GM23248 (cell line): ENCODE measurements at places on chromosomes 1 and 21. TPM values are rescaled to one million over a fixed set of nuclear protein-coding genes. Genes with fewer than 3 reads are reported as not detected.

ACOT11 gene
- total RNA-seq = 3.6 and 4.8 TPM in 2 replicates

OR2L2 gene
- not detected in 2 replicates for total RNA-seq

SPRR2B gene
- not detected in 2 replicates for total RNA-seq

TRIM67 gene
- not detected in 2 replicates for total RNA-seq

GSTM4 gene
- 6.2 and 7.7 TPM in 2 replicates for total RNA-seq

HAX1 gene
- total RNA-seq = 142 and 169 TPM in 2 replicates

SIM2 gene
- total RNA-seq = not detected in 2 replicates

OR2AK2 gene
- total RNA-seq = not detected in 2 replicates

CRP gene
- not detected in 2 replicates for total RNA-seq

ATP1A4 gene
- not detected in 2 replicates for total RNA-seq

SZT2 gene
- total RNA-seq = 12.6 and 23.8 TPM in 2 replicates

TNFRSF9 gene
- total RNA-seq = 0.13 TPM in 1 of 2 replicates, not detected in the other

LMOD1 gene
- 7.8 and 8.9 TPM in 2 replicates for total RNA-seq

NTNG1 gene
- total RNA-seq = 14.4 and 14.7 TPM in 2 replicates

ASCL5 gene
- not detected in 2 replicates for total RNA-seq

TMPRSS3 gene
- not detected in 2 replicates for total RNA-seq

NTMT2 gene
- total RNA-seq = not detected in 2 replicates

ODR4 gene
- 12.6 and 18.6 TPM in 2 replicates for total RNA-seq

EXO1 gene
- total RNA-seq = 6.2 and 14.2 TPM in 2 replicates

NBPF3 gene
- 14.1 and 18.5 TPM in 2 replicates for total RNA-seq

NLRP3 gene
- total RNA-seq = 0.76 and 2.3 TPM in 2 replicates

LEFTY2 gene
- not detected in 2 replicates for total RNA-seq

HAO2 gene
- not detected in 2 replicates for total RNA-seq

EPHA2 gene
- 20.4 and 21.7 TPM in 2 replicates for total RNA-seq

CLIC4 gene
- 1,589 and 1,665 TPM in 2 replicates for total RNA-seq

LPGAT1 gene
- 36.5 and 62.4 TPM in 2 replicates for total RNA-seq

PPT1 gene
- 26.9 and 38.3 TPM in 2 replicates for total RNA-seq

C1orf185 gene
- total RNA-seq = not detected in 2 replicates

MRPL55 gene
- total RNA-seq = 57.5 and 84.4 TPM in 2 replicates

DR1 gene
- total RNA-seq = 49.2 and 68.8 TPM in 2 replicates

SLC35F3 gene
- total RNA-seq = 1.3 and 1.4 TPM in 2 replicates

SH2D5 gene
- total RNA-seq = 1.0 and 1.4 TPM in 2 replicates

PLA2G2D gene
- total RNA-seq = not detected in 2 replicates

GIPC2 gene
- total RNA-seq = 0.32 and 0.51 TPM in 2 replicates

HSD3B1 gene
- not detected in 2 replicates for total RNA-seq

CELA2A gene
- not detected in 2 replicates for total RNA-seq

TMEM82 gene
- total RNA-seq = not detected in 2 replicates

KRTAP13-3 gene
- total RNA-seq = not detected in 2 replicates

CSF3R gene
- not detected in 2 replicates for total RNA-seq

HNRNPCL2 gene
- not detected in 2 replicates for total RNA-seq

GSTM5 gene
- total RNA-seq = 1.5 and 2.4 TPM in 2 replicates

AK5 gene
- 65.3 and 81.3 TPM in 2 replicates for total RNA-seq

MYBPH gene
- total RNA-seq = 0.11 and 1.4 TPM in 2 replicates

FCAMR gene
- total RNA-seq = not detected in 2 replicates

PAQR7 gene
- 18.6 and 20.6 TPM in 2 replicates for total RNA-seq

MSH4 gene
- not detected in 2 replicates for total RNA-seq

ANKRD45 gene
- total RNA-seq = not detected in 2 replicates

KIFAP3 gene
- total RNA-seq = 23.4 and 30.7 TPM in 2 replicates

GSTM1 gene
- total RNA-seq = not detected in 2 replicates

OR6K3 gene
- not detected in 2 replicates for total RNA-seq

KMO gene
- total RNA-seq = not detected in 2 replicates

MEX3A gene
- total RNA-seq = 0.13 and 0.22 TPM in 2 replicates

COL11A1 gene
- 10.0 and 10.2 TPM in 2 replicates for total RNA-seq

CEP350 gene
- 29.7 and 81.3 TPM in 2 replicates for total RNA-seq

PDC gene
- total RNA-seq = 0.63 TPM in 1 of 2 replicates, not detected in the other

HCN3 gene
- 0.76 and 1.4 TPM in 2 replicates for total RNA-seq
